ENCODE measurements at places on chromosomes 6 and 20.

- DNase-seq: no peak
These were observed 37.9 kb upstream of the HDDC2 start for GRCh38 chr6:125339653-125340052.

DNA sequence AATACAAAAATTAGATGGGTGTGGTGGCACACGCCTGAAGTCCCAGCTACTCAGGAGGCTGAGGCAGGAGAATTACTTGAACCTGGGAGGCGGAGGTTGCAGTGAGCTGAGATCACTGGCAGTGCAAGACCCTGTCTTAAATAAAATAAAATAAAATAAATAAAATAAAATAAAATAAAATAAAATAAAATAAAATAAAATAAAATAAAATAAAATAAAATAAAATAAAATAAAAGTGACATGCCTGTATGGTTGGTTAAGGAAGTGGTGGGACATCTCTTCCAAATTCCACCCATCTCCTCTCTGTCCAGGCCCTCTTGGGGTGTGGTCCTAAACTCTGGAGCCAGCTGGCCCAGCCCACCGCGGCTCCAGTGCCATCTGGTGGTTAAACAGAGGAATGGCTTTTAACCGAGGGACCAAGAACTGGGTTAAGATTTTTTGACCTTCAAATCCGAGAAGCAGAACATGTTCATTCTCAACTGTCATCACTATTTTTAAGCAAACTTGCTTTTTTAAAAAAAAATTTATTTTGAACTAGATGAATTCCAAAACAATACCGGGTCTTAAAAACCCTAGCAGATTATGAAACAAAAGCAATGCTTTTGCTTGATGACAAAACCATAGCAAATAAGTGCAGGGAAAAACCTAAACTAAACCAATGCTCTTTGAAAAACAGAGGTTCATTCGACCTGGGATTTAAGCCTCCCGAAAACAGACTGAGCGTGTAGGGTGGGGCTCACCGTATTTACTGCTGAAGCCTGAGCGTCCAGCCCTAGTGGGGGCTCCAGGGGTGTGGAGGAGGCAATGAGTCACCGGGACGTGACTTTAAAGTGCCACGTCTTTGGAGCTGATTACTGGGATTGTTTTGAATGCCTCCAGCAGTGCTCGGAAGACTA, 68.8 kb downstream of the CDC5L start:
- peak; percentile 23 for DNase-seq

GRCh38 chr20:32651537-32651936, 22.2 kb downstream of the C20orf203 start:
- DNase-seq: no peak

DNA sequence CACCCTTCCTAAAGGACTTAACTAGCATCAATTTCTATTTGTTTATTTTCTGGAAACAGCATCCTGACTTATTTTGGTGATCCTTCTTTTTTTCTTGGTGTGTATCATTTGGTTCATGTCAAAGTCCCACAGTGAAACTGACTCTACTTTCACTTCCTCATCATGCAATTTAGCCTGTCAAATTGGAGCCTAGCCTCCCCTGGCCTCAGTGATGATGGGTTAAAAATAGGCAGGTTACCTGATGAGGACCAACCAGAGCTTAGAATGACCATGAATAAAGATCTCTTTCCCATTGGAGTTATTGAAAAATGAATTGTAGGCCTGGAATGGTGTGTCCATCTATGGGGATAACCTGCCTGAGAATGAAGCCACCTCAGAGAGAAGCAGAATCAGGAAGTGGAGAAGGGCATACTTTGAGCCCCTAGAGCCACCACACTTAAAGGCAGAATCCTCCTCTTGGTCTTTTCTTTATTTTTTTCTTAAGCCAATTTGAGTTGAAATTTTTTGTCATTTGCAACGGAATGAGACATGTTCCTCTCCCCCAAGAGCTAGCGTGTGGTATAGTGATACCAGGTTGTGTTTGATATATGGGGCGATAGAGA, 105.6 kb downstream of the BTBD3 start:
- no peak for DNase-seq

GRCh38 chr6:9101920-9102319, 666.6 kb upstream of the SLC35B3 start:
- no peak for DNase-seq

DNA sequence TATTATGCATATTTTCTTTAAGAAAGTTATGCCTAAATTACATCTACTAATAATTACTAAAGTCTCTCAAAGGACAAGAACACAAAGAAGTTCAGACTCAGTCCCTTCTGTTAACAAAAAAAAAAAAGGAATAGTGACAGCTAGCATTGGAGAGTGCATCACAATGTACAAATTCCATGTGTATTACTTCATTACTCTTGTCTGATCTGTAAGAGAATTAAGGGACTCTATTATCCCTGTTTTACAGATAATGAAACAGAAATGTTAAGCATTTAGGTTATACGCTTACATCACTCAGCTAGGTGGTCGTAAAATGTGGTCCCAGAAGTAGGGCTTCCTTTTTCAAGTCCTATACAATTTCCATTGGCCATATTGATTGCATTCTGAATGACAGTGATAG, 17.2 kb upstream of the VNN1 start:
- no peak for DNase-seq

DNA sequence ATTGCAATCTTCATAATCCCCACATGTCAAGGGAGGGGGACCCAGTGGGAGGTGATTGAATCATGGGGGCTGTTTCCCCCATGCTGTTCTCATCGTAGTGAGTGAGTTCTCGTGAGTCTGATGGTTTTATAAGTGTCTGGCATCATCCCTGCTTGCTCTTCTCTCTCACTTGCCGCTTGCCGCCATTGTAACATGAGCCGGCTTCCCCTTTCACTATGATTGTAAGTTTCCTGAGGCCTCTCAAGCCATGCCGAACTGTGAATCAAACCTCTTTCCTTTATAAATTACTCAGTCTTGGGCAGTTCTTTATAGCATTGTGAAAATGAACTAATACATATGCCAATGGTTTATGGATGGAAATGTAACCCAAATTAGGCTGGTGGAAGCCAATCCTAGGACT, 109.4 kb upstream of the AKAP12 start:
- DNase-seq: no peak

GRCh38 chr6:2448826-2449571, 203.6 kb upstream of the GMDS start:
- DNase-seq: no peak

DNA sequence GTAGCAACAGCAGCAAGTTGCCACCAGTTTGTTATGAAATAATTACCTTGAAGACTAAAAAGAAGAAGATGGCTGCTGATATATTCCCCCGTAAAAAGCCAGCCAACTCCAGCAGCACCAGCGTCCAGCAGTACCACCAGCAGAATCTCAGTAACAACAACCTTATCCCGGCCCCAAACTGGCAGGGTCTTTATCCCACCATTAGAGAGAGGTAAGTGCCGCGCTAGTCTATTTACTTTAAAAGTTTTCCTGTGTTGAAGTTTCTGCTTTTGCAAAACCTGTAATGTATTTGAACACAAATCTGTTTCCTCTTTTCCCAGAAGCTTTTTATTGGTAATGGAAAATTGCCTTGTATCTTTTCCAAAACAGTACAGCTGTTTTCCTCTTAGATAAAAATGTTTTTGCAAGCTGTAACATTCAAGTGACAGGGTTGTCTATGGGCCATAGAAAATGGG, 725 bp downstream of the BTBD3 start:
- no peak for DNase-seq

- DNase-seq: no peak
These were observed 134.2 kb upstream of the IFNGR1 start for GRCh38 chr6:137353346-137353745.

GRCh38 chr6:6856538-6857523, 250.9 kb upstream of the RREB1 start:
- peak; percentile 4 for DNase-seq

- DNase-seq: no peak
These were observed 217.3 kb downstream of the ARID1B start for GRCh38 chr6:156994215-156995076.

DNA sequence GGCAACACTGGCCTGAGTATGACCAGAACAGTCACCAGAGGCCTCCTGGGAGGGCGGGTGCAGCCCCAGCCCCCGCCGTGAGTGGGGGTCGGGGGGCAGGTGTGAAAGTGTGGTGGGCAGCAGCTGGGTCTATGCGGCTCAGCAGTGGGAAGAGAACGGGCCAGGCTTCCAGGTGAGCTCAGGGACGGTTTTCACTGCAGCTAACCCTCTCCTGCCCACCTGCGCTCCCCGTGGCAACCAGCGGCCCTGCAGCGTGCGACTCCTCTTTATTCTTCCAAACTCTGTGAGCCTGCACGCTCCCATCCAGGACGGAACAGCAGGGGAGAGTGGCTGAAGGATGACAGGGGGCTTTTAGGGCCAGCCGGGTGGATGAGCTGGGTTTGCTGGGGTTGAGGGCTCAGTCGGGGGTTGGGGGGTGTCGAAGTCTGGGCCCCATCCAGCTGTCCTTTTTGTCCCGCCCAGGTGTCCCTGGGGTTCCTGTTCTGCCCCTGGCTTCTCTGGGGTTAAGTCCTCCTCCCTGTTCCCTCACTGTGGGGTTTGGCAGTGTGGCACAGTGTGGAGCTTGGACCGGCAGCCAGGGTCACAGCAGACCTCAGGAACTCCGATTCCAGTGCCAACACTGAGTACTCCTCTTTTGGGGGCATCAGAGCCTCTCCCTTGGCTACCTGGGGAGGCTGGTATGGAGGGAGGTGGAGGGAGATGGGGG, 859 bp upstream of the BIRC7 start:
- DNase-seq: no peak

DNA sequence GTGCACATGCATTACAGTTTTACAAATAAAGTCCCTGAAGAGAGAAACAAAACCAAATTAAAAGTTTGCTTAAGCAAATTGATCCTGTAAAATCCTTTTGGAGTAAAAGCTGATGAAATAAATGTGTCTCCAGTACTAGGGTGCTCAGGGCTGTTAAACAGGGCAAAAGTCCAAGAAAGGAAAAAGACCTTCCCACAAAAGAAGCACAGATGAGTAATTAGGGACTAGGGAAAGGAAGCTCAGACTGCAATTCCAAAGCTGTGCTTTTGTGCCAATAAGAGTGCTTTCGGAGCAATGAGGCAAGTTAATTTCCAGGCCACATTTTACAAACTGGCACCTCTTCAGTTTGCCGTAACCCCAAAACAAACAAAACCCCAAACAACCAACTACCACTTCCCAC, 10.4 kb upstream of the RNF182 start:
- no peak for DNase-seq

DNA sequence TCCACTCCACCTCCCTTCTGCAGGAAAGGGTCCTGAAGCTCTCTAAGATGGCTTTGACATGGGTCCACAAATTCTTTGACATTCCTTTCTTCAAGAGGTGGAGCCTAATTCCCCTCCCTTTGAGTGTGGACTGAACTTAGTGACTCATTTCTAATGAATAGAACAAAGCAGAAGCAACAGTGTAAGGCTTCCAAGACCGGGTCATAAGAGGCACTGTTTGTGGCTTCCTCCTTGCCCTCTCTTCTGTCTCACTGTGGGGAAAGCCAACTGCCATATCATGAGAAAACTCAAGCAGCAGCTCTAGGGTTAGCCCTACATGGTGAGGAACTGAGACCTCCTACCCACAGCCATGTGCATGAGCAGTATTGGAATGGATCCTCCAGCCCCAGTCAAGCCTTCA, 5.9 kb upstream of the CDK5RAP1 start:
- no peak for DNase-seq

DNA sequence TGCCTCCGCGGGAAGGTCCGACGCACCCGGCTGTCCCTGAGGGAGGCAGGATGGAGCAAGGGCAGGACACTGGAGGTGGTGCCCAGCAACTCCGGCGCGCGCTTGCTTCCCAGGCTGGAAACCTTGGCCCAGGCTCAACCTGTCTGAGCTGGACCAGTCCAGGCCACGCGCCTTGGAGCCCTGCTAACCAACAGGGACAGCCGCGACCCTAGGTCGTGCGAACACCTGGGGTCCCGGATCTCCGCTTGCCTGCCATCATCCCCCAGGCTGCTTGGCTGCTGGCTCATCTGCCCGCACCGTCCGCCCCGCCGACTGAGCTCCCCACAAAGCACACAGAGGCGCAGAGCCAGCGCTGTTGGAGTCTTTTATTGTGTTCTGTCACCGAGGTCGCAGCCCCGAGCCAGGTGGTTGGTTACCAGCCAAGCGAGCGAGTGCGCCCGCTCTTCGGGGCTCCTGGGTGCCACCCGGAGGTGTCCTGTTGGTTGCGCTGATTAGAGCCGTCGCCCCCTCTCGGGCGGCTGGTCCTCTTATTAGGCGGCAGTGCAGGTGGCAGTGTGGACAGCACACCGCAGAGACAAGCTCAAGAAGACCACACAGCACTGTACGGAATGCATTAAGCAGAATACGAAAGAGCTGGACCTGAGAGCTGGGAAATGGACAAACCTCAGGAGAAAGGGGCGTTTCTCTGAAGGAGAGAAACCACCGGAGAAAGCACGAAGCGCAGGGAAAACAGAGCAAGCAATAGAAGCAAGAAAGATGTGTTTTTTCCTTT, 3.8 kb downstream of the COL12A1 start:
- no peak for DNase-seq

- no peak for DNase-seq
These were observed 142.6 kb upstream of the HMGN3 start for GRCh38 chr6:79377047-79377446.

GRCh38 chr6:163721435-163721834, 306.9 kb downstream of the QKI start:
- DNase-seq: no peak

GRCh38 chr6:14312587-14312986, 195.0 kb downstream of the CD83 start:
- no peak for DNase-seq

- DNase-seq: no peak
These were observed 23.5 kb downstream of the PLEKHG1 start for GRCh38 chr6:150622941-150623874.

DNA sequence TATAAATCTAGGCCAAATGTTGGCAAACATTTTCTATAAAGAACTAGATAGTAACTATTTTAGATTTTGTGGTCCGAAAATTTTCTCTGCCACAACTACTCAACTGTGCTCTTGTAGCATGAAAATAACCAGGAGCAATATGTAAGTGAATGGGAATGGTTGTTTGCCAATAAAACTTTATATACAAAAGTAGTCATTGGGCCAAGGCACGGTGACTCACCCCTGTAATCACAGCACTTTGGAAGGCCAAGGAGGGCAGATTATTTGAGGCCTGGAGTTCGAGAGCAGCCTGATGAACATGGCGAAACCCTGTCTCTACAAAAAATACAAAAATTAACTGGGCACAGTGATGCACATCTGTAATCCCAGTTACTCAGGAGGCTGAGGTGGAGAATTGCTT, 617.1 kb downstream of the EPM2A start:
- no peak for DNase-seq

GRCh38 chr6:10310826-10311225, 104.0 kb downstream of the TFAP2A start:
- DNase-seq: no peak

DNA sequence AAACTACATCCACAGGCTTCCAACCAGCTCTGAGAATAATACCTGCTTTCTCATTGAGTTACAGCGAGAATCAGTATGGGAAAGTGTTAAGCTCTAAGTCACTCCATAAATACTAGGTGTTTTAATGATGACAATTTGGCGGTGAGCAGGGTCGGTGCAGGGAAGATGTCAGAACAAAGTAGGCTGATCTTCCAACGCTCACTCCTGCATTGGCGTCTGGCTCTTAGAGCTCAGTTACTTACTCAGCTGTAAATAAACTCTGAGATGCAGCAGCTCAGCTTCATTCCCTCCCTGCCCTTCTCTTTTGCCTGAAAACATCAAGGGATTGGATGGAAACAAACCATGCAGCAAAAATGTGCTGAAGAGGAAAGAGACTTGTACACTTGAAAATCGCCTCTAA, 102.5 kb upstream of the SPACA1 start:
- no peak for DNase-seq

- DNase-seq: no peak
These were observed 298.8 kb downstream of the GMDS start for GRCh38 chr6:1946583-1946982.

GRCh38 chr6:50993941-50994720, 175.5 kb downstream of the TFAP2B start:
- no peak for DNase-seq
